NB4 (cell line): ENCODE measurements at places on chromosomes 11 and 22.

- DNase-seq: no peak
Observed at GRCh38 chr11:61298663-61299244, 3.6 kb upstream of the VWCE start.

DNA sequence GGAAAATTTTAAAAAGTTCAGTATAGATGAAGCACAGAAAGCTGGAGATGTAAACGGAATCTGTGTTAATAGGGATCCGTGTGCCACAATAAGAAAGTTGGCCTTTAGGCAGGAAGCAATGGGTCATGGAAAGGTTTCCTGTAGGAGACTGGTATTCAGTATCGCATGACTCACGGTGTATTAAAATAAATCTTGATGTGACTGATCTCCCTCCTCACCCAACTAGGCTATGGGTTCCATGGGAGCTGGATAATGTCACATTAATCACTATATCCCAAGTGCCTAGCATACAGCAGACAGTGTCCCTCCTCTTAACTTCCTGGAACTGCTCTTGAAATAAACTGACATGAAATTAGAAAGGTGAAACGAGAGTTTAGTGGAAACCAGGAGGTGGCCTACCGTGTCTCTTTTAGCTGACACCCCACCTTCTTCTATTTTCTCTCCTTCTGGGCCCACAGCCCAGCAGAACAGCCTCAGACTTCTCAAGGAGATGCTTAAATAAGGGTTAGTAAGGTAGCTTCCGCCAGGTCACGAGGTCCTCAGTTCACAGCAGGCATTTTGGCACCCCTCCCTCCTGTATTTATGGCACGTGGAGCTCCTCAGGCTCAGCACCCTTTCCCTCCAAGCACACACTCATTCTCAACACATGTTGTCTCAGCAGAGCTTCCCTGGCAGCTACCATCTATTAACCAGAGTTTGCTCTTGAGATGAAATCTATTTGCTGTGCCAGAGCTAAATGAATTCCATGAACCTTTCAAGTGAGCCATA lies 118.8 kb downstream of the NXPE2 start:
- no peak for DNase-seq

- no peak for DNase-seq
Observed at GRCh38 chr11:134373591-134374052, 38.4 kb downstream of the B3GAT1 start.

DNA sequence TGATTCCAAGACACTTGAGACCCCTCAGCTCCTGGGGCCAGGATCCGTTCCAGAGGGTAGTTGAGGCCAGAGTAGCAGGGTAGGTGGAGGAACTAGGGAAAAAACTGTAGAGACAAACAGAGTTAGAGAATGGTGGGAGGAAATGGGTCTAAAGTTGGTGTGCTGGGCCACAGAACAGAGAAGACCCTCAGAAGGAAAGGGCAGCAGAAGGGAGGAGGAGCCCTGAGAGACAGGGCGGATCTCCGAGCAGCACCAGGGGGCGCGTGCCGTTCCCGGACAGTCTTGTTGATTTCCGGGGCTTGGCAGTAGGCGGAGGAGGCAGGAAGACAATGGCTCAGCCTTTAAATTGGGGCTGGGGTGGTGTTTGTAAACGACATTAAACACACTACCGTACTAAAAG lies 2.4 kb upstream of the CECR2 start:
- DNase-seq: peak; percentile 62

DNA sequence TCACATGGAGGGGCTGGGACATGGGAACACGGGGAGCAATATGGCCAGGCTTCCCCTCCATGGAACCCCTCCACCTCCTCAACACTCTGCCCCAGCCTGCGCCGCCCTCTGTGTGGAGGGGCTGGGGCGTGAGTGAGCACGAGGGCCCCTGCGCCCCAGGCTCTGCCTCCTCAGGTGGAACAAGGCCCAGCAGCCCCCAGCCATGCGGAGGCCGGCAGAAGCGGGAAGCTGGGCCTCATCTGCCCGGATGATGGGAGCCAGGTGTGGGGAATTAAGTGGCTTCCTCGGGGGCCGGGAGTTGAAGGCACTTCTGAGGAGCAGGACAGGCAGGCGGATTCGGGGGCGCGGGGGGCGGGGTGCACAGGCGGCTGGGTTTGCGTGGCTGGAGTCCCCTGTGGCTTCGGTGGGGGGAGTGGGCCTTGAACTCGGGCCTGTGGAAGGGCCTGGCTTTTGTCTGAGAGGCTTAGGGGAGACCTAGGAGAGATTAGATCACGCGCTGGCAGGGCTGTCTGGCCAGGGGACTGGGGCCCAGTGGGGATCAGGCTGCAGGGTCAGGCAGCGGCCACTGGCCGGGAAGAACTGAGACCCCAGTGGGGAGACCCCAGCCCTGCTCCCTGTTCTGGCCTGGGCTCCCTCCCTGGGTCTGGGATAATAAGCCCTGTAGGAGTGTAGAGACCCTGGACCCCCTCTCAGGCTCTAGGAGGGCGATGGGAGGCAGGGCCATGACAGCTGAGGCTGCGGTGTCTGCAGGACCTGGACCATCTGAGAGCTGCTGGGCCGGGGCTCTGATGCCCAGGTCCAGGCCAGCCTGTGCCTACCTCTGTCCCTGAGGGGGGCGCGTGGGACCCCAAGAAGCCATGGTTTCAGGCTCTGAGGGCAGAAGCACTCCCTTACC lies 13.3 kb downstream of the PRR33 start:
- DNase-seq: no peak

GRCh38 chr11:2530855-2531200 lies 86.0 kb downstream of the KCNQ1 start:
- DNase-seq: no peak

GRCh38 chr11:35313066-35313759 lies 106.1 kb downstream of the SLC1A2 start:
- DNase-seq: peak; percentile 36

DNA sequence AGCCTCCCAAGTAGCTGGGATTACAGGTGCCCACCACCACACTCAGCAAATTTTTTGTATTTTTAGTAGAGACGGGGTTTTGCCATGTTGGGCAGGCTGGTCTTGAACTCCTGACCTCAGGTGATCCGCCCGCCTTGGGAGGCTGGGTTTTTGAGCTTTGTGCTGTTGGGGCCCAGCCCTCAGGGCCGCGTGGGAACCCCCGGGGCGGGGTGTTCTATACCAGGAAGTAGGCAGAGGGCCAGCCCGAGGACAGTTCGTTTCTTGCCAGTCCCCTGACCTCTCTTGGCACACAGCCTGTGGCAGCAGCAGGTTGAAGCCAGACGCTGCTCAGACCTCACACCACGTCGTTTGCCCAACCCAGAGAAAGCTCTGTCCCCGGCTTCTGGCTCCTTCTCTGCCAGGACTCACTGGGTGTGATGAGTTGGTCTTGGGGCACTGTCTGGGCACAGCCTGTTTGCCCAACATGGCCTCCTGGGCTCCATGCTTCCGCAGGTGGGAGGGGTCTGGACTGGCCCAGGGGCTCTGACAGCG lies 24.9 kb upstream of the CHKA start:
- no peak for DNase-seq

DNA sequence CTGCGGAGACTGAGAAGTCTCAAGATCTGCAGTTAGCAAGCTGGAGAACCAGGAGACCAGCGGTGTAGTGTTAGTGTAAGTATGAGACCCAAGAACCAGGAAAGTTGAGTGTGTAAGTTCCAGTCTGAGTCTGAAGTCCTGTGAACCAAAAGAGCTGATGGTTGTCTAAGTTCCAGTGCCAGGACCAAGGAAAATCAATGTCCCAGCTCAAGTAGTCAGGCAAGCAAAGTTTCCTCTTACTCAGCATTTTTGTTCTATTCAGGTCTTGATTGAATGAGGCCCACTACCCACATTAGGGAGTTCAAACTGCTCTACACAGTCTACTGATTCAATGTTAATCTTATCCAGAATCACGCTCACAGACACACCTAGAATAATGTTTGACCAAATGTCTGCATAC lies 11.0 kb downstream of the USP28 start:
- DNase-seq: no peak

- DNase-seq: peak; percentile 92
Observed at GRCh38 chr22:36369922-36370791, 17.6 kb downstream of the MYH9 start.

- DNase-seq: no peak
Observed at GRCh38 chr11:10388101-10388500, 67.0 kb upstream of the AMPD3 start.

GRCh38 chr11:124518989-124519451 lies 24.4 kb downstream of the OR8B12 start:
- peak; percentile 23 for DNase-seq

DNA sequence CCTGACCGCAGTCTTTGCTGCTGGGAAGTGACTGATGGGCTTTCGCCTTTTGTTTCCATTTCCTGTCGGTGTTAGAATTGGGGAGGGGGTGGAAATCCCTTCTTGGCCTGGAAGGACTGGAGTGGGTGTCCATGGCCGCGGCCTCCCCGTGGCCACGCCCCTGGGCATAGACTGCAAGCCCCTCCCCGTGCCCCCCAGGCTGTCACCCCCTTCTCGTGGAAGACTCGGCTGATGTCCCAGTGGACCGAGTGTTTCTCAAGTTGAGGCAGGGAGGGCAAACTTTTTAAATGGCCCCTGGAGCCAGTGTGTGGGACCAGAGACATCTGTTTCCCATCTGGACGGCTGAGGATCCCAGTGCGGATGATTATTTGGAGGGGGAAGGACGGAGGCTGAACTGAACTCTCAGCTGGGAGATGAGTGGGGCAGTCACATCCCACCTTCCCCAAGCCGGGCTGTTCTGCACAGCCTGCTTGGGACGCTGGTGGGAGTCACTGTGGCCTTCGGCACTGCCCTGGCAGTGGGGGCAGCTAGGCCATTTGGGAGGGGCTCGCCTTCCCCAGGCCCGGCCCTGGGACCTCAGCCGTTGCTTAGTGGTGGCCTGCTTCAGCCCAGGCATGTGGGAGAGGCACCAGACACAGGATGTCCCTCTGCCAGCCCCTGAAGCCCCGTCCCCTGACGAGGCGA lies 1.6 kb downstream of the CD81 start:
- no peak for DNase-seq

GRCh38 chr11:82855616-82856015 lies 44.6 kb downstream of the PRCP start:
- DNase-seq: no peak
